Foreskin fibroblast (primary cell): ENCODE measurements at places on chromosomes 16 and 17.

DNA sequence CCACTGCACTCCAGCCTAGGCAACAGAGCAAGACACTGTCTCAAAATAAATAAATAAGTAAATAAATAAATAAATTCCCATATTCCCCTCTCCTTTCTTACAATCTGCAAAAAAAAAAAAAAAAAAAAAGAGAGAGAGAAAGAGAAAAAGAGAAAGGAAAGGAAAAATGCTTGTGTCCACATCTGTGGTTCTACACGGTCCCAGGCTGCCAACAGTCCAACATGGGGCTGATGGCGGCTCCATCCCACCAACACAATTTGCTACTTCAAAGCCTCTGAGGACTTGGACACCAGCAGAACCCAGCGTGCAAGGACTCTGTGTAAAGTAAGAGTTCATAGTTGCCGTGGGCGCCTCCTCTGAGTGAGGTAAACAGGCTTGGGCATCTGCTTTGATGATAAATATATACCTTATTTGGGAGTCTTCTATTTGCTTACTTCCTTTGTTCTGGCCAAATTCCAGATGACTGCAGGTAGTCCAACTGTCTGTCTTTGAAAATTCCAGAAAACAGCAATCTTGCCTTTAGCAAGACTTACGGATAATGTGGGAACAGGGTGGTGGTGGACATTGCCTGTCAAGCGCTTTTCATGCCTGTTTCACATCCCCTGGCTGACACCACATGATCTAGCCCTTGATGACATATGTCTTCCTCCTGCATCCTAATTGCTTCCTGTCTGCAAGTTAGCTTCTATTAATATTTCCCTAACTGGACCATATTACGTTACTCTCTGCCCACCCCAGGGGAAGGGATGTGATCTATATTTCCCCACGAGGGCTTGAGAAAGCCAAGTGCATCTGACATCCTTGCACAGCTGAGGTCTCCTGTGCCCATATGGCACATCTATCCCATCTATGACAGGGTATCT lies 10.1 kb downstream of the LITAF start:
- DNase-seq: no peak

- no peak for DNase-seq
Observed at GRCh38 chr16:78310196-78310595, 210.7 kb downstream of the WWOX start.

DNA sequence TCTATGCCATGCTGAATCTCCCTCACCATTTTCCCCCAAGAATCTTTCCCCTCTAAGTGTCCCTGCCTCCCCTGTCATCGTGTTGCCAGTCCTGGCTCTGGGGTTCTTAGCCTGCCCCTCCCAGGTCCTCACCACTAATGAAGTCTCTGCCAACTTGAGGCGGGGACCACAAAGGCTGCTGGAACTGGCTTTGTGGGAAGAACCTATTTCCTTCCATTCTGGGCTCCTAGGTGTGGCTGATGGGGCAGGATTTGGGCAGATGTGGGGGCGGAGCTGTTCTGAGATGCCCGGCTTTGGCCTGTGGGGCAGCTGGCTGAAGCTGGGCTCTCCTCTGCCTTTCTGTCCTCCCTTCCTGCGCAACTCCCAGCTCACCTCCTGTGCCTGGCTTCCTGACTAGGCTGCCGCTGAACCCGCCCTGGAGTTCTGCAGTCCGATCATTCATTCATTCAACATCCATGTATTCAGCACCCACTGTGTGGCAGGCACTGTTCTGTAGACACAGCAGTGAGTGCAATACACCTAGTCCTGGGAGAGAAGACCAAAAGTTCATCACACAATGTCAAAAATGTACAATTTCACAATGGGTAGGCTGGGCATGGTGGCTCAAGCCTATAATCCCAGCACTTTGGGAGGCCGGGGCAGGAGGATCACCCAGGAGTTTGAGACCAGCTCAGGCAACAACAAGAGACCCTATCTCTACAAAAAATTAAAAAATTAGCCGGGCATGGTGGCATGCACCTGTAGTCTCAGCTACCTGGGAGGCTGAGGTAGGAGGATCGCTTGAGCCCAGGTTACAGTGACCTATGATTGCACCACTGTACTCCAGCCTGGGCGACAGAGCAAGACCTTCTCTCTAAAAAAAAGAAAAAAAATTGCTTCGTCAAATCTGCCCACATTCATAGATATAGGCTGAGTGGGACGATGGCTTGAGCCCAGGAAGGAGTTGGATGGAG lies 1.9 kb upstream of the SNN start:
- DNase-seq: no peak

DNA sequence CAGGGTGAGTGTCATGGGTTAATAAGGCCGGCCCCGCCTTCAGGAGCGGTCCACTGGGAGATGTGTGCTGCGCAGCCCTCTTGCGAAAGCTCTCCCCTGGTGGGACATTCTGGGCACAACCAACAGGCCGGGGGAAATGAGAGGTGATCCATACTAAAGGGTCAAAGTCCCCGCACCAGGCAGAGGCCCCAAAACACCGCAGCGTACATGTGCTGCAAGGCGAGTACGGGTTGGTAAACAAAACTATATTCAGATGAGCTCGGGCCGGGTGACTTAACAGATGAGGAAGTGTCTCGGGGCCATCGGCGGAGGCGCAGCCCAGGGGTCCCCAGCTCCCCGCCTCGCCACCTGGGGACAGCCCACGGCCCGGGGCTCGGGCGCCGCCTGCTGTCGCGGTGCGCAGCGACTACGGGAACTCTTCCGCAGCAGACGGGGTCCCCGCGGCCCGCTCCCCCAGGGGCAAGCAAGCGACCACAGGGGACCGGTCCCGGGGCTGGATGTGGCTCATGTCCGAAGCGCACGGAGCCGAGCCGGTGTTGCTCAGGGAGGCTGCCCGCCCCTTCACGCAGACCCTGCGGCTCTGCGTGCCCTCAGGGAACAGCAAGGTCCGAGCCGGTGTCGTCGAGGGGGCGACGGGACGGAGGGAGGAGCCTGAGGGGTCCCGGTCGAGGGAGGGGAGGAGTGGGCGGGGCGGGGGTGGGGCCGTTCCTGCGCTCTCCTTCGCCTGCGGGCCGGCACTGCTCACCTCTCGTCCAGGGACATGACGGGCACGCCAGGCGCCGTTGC lies at the start of gene RAB37:
TSS of gene RAB37 (plus strand) at position 744 of the 786 bp plus-strand sequence. CDS start at position 761, 17 bp downstream.
- peak; percentile 70 for DNase-seq

- DNase-seq: no peak
Observed at GRCh38 chr17:50653738-50654137, 19.1 kb downstream of the ABCC3 start.

DNA sequence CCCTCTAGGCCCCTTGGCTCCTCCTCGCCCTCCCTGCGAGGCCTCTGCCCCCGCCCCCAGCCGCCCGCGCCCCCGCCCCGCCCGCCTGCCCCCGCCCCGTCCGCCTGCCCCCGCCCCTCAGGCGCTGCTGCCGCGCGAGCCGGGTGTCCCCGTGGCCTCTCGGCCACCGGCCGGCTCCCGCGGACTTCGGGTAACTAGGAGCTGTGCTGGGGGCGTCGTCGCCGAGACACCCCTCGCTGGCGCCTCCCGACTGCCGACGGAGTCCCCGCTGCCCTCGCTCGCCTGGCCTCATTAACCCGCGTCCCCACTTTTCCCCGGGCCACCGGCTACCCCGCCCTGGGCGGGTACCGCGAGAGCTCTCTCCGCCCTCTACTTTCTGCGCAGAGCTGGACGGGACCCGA lies at the start of gene TLCD1:
TSS of gene TLCD1 (minus strand) at position 8 of the 401 bp plus-strand sequence. CDS start 136 bp downstream, outside the sequence.
- DNase-seq: peak; percentile 47

- no peak for DNase-seq
Observed at GRCh38 chr17:19440421-19440820, 29.4 kb downstream of the RNF112 start.

- no peak for DNase-seq
Observed at GRCh38 chr17:77952368-77952767, 6.1 kb upstream of the TNRC6C start.

DNA sequence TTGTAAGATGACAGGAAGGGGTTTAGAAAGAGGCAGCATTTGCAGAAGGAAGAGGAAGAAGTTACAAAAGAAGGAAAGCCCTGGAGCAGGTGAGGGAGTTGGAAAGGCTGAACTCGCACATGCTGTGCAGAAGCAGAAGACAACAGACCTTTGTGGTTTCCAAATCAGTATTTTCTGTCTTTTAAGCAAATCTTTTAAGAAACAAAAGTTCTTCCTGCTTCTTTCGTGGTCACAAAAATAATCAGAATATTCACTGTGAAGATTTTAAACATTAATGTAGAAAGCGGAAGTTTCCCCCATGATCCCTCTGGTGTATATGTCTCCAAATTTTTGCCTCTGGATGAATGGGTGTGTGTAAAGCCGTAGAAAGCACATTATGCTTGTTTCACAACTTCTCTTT lies 25.8 kb downstream of the ZNRF1 start:
- no peak for DNase-seq
